Dermis blood vessel endothelial cell (primary cell): ENCODE measurements at places on chromosomes 11 and 22. TPM values are rescaled to one million over a fixed set of nuclear protein-coding genes. Genes with fewer than 3 reads are reported as not detected.

The DRD4 gene
- total RNA-seq = under 0.01 TPM in 1 of 2 replicates, not detected in the other

DNA sequence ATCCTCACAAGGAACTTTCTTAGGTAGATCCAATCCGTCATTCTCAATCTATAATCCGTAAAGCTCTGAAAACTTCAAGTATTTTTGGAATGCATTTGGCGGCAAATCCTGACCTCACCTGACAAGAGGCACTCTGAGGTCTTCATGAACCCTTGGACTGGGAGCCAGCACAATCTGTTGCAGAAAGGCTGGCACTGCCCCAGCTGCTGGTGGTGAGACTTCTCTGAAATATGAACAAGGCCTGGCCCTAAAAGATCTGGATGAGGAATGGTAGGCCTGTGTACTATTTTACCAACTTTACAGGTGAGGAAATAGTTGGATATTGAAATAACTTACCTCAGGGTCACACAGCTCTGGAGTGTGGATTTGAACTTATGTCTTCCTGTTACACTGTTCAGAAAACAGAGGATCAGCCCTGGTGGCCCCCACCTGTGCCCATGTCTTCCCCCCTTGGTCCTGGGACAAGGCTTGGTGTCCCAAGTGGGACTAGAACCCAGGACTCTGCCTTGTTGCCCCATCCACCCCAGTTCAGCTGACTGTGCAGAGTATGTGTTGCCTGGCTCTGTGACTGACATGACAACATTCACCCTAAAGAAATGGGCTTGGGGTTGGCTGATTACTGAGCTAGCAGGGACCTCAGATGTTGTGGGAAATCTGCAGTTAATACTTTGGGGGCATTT lies 471.4 kb downstream of the MN1 start:
- DNase-seq = no peak

- DNase-seq = peak; percentile 79
These were observed 36.3 kb upstream of the POLA2 start for GRCh38 chr11:65225279-65226102.

The MDK gene
- 46.1 and 59.6 TPM in 2 replicates for total RNA-seq

- no peak for DNase-seq
These were observed 381.4 kb downstream of the BRD1 start for GRCh38 chr22:49446145-49446758.

- no peak for DNase-seq
These were observed 28.8 kb downstream of the VSTM5 start for GRCh38 chr11:93821617-93822016.

- DNase-seq = no peak
These were observed 105.3 kb upstream of the KIRREL3 start for GRCh38 chr11:127105593-127106541.

- no peak for DNase-seq
These were observed at the start of gene POU2AF1 for GRCh38 chr11:111378861-111379601. POU2AF1 (minus strand) TSS chr11:111379275; CDS start chr11:111379177, 98 bp downstream.

The LRRC4C gene
- total RNA-seq = not detected in 2 replicates

DNA sequence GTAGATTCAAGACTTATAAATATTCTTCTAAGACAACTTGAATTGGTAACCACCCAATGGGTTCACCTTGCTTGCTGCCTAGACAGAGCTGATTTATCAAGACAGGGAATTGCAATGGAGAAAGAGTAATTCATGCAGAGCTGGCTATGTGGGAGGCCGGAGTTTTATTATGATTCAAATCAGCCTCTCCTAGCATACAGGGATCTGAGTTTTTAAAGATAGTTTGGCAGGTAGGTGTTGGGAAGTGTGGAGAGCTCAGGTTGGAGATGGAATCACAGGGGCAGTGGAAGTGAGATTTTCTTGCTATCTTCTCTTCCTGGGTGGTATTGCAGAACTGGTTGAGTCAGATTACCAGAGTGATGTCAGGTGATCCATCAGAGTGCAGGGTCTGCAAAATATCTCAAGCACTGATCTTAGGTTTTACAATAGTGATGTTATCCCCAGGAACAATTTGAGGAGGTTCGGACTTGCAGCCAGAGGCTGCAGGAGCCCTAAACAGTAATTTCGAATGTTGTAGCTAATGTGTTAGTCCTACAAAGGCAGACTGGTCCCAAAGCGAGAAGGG lies 1448.6 kb upstream of the RAG2 start:
- DNase-seq = no peak

DNA sequence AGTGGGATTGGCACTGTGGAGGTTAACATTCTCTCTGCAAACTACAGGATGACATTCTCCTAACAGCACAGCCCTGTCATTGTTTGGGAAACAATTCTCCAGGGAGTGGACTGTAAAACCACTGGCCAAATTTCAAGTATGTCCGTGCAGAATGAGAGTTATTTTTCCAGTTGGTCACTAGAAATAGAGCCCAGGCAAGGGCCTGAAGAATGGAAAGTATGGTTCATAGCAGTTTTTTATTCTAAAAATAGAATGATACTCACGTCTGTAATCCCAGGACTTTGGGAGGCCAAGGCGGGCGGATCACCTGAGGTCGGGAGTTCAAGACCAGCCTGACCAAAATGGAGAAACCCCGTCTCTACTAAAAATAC lies 39.0 kb upstream of the CD44 start:
- DNase-seq = peak; percentile 24

DNA sequence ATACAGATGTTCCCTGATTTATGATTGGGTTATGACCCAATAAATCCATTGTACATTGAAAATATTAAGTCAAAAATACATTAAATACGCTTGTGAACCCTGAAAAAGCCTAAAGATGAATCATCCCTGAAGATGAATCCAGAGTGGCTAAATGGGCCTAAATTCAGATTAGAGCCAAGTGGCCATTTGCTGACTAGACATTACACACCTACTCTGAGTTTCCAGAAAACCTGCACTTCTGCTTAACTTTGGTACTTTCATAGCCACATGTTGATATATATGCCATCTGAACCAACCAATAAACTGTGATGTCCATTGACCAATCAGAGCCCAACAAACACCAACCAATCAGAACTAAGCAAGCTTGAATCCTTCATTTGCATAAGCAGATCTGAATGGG lies 106.9 kb downstream of the WT1 start:
- DNase-seq = no peak

DNA sequence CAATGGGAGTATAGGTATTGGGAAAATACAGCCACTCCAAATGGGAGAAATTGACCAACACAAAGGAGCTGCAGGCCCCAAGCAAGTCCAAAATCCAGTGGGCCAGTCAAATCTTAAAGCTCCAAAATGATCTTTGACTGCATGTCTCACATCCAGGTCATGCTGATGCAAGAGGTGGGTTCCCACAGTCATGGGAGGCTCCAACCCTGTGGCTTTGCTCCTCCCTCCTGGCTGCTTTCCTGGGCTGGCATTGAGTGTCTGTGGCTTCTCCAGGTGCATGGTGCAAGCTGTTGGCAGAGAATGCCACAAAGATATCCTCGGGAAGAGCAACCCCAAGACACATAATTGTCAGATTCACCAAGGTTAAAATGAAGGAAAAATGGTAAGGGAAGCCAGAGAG lies 80.8 kb downstream of the IGLL5 start:
- no peak for DNase-seq

GRCh38 chr22:48138427-48138826 lies 1376.0 kb downstream of the TBC1D22A start:
- no peak for DNase-seq

- DNase-seq = no peak
These were observed 227.5 kb upstream of the NARS2 start for GRCh38 chr11:78802058-78802761.

DNA sequence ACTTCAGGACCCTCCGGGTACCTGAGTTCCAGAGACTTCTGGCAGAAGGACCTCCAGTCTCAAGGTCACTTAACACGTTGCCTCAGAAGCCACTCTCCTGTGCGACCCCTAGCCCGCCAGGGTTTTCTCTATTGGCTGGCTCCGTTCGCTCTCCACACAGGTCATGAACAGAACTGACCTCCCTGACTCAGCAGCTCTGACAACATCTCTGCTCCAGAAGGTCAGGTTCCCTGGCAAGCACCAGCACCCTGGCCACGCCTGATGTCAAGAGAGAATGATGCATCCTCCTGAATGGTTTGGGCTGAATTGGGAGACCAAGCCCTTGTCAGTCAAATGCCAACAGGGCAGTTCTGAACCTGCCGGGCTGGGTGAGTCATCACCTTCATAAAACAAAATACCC lies 84.3 kb upstream of the TMEM45B start:
- DNase-seq = no peak

- no peak for DNase-seq
These were observed 84.6 kb downstream of the DBX1 start for GRCh38 chr11:20075627-20076026.

GRCh38 chr22:44030051-44030701 lies 6.1 kb downstream of the PARVB start:
- no peak for DNase-seq

- no peak for DNase-seq
These were observed 6.4 kb upstream of the C11orf96 start for GRCh38 chr11:43936076-43936475.

GRCh38 chr22:40329466-40329865 lies 16.8 kb upstream of the ADSL start:
- DNase-seq = no peak

DNA sequence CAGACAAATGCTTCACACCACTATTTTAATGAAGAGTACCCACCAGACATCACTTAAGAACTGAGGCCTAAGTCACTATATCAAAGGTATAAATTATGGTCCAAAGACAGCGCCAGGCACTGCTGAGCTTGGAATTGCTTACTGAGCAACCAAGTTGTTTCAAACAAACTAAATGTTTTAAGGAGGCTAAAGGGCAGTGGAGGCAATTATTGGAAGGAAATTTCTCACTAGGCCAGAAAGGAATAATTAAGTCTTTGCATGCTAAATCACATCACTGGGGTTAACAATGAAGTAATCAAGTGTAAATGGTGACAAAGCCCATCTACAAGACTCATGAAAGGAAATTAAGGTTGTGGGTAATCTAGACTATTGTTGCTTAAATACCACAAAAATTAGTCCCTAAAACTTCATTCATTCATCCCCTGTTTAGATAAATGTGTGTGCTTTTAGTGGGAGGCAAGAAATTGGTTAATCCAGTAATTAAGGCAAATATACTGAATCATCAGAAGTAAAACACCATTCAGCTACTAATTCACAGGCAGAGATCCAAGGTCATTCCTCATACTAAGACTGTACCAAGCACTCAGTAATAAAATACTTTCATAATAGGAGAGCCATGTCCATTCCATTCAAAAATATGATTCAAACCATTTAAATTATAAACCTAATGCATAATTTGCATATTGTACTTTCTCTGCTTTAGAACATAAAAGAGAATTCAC lies 21.2 kb downstream of the LGR4 start:
- DNase-seq = no peak

- DNase-seq = no peak
These were observed 140.8 kb downstream of the SNX19 start for GRCh38 chr11:130775306-130776060.

The CD3D gene
- total RNA-seq = not detected in 2 replicates

GRCh38 chr11:71548716-71549151 lies 514 bp downstream of the KRTAP5-9 start:
- DNase-seq = no peak

- peak; percentile 94 for DNase-seq
These were observed 88.6 kb upstream of the CRYBB3 start for GRCh38 chr22:25110846-25111578.

The TH gene
- total RNA-seq = not detected in 2 replicates

DNA sequence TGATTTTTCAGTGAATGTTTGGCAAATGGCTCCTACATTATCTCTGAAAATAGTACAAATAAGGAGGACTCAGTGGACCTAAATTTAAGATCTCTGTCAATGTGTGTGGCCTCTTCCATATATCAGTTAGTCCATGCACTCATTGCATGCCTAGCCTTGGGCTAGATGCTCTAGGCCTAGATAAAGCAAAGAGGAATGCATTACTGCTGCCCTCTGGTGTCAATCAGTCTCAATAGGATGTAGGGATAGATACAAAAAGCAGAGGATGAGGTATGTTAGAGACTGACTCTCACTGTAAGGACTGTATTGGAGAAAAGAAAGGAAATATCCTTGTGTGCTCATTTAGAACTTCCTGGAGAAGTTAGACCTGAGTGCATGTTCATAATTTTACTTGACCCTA lies 42.0 kb downstream of the MS4A2 start:
- peak; percentile 68 for DNase-seq

DNA sequence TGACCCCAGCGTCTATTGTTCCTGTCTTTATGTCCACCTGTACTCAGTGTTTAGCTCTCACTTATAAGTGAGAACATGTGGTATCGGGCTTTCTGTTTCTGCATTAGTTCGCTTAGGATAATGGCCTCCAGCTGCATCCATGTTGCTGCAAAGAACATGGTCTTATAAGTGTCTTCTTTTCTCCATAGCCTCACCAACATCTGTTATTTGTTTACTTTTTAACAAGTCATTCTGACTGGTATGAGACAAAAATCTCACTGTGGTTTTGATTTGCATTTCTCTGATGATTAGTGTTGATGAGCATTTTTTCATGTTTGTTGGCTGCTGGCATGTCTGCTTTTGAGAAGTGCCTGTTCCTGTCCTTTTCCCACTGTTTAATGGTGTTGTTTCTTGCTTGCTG lies 21.7 kb upstream of the SLN start:
- DNase-seq = no peak

The SLC5A12 gene
- not detected in 2 replicates for total RNA-seq

GRCh38 chr11:45098929-45099328 lies 47.5 kb upstream of the PRDM11 start:
- no peak for DNase-seq

GRCh38 chr11:121814962-121815361 lies 301.1 kb downstream of the BLID start:
- no peak for DNase-seq

- no peak for DNase-seq
These were observed 35.3 kb downstream of the PITPNB start for GRCh38 chr22:27883656-27884350.

DNA sequence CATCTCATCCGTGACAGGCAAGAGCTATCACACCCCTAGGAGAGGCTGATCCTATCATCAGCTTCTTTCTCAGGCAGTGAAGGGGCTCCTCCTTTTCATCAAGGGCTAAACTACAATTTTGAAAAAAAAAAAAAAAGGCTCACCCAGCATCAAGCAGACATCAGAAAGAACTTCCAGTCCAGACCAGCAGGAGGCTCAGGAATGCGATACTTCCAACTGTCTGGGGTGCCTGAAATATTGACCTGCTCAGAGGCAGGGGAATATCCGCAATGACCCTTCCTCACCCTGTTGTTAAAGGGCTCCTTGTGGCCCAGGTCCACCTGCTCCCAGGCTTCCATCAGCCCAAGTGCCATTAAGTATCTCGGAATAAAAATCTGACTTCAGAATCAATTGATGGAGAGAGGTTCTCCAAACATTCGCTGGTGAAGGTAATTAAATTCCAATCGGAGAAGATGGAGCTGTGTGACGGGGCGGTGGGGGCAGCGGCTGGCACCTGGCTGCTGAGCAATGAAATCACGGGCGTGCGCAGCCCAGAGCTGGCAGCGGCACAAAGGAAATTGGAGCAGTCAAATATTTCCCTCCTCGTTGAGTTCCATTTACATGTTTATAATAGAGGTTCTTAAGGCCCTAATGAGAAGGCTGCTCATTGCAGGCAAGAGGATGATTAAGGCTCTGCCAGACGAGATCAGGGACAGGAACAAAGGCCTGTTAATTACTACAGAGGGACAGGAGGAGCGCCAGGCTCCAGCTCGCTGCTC lies 69.0 kb upstream of the THY1 start:
- peak; percentile 28 for DNase-seq

- no peak for DNase-seq
These were observed 2.1 kb upstream of the LZTR1 start for GRCh38 chr22:20979940-20980453.

The AIFM3 gene
- total RNA-seq = 0.05 and 0.17 TPM in 2 replicates
